ENCODE measurements at places on chromosomes 7 and 10.

DNA sequence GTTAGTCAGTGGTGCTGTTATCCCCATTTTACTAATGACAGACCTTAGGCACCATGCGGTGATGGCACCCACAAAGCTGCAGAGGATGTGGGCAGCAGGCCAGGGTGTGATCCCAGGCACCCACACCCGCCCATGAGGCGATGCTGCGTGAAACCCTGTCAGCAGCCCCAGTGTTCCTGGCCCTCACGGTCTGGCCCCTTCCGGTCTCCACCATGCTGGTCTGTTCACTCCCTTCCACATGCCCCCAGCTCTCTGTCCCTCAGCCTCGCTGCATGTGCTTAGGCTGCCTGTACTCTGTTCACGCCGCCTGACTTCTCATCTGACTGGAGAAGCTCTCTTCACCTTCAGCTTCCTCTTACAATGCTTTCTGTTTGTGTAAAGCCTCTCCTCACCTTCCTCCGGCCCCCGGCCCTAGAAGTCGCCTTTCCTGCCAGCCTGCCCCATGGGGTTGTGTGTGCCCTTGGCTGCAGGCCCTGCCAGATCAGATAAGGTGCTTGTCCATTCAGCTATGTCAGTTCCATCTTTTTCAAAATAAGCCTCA lies 17.6 kb upstream of the ORAI2 start:
- DNase-seq = no peak

- DNase-seq = no peak
These were observed 86.4 kb downstream of the ADAM12 start for GRCh38 chr10:126301701-126302475.

- no peak for DNase-seq
These were observed 118.1 kb downstream of the ARL4A start for GRCh38 chr7:12805518-12805928.

DNA sequence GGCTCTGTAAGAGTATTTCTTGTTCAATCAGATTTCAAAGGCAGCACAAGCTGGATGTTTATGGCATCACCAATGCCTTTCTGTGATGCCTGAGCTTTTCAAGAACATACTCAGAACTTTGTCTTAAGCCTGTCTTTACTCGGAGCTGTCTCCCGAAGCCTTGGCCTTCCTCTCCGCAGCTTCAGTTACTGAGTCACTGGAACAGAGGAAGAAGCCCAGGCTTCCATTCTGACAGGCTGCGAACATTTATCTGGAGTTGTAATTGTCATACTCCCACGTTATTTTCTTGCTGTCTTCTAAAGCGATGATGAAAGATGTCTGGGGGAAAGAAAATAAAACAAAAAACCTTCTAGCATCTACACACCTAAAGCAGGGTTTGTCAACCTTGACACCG lies 43.9 kb downstream of the GRK5 start:
- DNase-seq = no peak

DNA sequence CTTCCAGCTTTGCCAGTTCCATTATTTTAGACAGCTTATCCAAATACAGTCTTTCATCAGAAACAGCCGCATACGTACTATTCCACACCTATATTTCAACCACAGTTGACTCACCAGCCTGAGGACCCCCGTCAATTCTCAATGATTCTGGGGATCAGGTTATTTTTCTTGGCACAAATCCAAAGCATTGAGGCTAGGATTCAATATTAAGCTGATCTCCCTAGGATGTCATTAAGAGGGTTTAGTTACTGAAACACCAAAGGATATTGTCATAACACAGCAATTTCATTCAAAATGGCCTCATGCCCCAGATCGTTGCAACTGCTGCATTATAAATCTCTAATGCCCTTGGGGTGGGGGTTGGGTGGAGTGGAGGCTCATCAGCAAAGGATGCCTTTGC lies 214.6 kb downstream of the PTEN start:
- DNase-seq = no peak

All from D721Med (cell line).